ENCODE measurements at places on chromosomes 3 and 15.

GRCh38 chr3:98746882-98747281 is 16.3 kb upstream of the ST3GAL6 start:
- no peak for DNase-seq

GRCh38 chr15:72698938-72699337 is 12.9 kb downstream of the BBS4 start:
- DNase-seq: no peak

- no peak for DNase-seq
Observed at GRCh38 chr3:49761661-49762060, 24.7 kb downstream of the IP6K1 start.

DNA sequence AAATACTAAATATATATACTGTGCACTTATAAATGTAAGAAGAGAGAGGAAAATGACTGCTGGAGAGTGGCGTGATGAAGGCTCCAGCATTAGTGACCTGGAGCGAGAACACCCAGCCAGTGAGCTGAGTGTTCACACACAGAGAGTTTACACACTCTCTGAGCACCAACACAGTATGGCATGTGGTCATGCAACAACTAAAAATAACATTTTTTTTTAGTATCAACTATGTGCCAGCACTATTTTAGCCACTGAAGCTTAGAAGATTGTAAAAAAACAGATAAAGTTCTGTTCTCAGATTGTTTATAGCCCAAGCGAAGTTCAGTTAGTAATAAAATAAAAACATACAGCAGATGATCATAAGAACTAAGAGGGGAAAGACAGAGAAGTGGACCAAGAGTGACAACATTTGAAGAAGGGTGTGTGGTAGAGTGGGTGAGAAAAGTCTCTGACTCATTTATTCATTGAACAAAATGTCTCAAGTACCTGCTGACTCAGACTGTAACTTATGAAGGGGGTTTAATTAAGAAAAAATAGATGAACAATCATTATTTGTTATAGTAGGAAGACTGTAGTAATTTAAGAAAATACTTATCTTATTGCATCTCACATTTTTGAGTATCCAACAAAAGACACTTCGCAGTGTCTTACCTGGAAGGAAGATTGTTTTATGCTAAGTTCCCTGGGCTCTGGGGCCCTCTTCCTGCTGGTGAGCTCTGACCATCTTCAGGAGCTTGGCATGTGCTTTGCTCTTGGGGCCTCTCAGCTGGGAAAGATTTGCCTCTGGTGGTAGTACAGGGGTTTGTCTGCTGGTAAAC is 43.8 kb downstream of the GAP43 start:
- DNase-seq: no peak

DNA sequence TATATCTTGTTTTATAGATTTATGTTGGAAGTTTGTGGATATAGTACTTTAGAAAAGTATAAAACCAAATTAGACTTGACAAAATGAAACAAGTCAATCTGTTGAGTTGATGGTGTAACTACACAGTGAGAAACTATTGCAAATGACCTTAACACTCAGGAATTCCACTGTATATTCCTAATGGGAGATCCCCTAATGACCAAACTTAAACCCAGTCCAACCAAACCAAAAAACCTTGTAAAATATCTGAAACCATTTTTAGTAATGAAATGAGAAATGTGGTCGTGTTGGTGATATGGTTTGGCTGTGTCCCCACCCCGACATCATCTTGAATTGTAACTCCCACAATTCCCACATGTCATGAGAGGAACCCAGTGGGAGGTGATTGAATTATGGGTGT is 31.9 kb upstream of the ATP13A3 start:
- peak; percentile 69 for DNase-seq

DNA sequence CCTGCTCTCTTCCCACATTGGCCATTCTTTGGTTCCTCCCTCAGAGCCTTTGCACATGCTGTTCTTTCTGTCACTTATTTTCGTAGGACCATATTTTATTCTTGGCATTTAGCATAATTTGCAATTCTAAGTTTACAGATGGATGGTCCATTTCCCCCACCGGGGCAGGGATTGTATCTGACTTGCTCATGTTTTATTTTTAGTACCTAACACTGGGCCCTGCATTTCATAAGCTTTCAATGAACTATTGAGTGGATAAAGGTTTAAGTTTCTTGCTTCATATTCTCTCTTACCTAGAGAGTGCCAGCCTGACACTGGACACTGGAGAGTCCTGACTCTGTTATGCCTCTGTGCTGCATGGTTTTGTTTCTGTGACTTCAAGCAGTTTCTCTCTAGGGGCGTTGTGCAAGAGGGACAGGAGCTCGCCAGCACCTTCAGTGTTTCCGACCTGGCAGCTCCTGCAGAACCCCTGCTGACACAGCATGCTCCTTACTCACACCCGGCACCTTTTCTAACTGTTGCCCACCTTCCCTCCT is 87.4 kb downstream of the FLNB start:
- DNase-seq: no peak

GRCh38 chr3:11477407-11477911 is 166.3 kb downstream of the VGLL4 start:
- DNase-seq: peak; percentile 97

GRCh38 chr3:32778389-32778788 is 39.4 kb upstream of the TRIM71 start:
- DNase-seq: no peak

DNA sequence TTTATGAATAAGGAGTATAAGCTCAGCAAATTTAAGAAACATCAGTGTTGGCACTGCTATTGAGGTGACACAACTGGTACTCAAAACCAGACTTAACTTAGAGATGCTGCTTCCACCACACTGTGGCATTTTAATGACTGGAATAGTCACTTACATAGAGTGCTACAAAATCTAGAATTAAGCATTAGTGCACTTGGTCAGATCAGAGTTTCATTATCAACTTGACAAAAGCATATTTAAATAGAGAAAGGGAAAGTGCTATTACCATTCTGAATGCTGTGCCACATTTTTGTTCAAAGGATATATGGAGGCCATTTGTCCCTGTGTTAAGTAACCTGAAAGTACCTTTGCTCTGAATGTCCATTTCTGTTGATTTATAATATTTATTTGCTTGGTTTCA is 800.7 kb upstream of the ALCAM start:
- no peak for DNase-seq

GRCh38 chr3:2927259-2927658 is 182.9 kb downstream of the IL5RA start:
- DNase-seq: no peak

Measured in fibroblast of skin of right biceps (primary cell).